Right renal pelvis (tissue), 4 donors: ENCODE measurements at places on chromosomes 12 and 14. TPM values are rescaled to one million over a fixed set of nuclear protein-coding genes. Genes with fewer than 3 reads are reported as not detected.

DNA sequence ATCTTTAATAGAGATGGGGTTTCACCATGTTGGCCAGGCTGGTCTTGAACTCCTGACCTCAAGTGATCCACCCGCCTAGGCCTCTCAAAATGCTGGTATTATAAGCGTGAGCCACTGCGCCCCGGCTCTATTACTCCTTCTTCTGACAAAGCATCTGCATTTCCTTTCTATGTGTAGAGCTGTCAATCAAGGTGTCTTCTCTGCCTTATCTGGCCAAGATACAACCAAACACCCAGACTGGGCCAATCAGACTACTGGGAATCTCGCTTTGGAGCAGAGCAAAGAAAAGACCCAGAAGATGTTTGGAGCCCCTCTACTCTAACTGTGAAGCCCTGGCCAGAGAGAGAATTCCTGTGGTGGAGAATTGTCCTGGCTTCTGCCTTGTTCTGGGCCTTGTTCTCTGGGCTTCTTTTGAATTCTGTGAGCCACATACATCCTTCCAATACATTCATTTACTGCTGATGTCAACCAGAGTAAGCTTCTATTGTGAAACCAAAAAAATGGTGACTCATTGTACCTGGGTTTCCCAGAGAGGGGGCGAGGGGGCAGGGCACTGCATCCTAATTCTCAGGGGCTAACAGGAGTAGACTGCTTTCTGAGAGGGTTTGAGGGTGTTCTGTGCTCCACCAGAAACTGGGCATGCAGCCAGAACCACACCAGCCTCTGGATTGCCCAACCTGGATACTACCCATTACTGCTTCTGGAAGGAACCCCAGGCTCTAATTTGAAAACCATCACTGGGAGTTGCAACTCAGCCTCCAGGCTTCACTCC, 18.8 kb upstream of the FLVCR2 start:
- no peak for DNase-seq

DNA sequence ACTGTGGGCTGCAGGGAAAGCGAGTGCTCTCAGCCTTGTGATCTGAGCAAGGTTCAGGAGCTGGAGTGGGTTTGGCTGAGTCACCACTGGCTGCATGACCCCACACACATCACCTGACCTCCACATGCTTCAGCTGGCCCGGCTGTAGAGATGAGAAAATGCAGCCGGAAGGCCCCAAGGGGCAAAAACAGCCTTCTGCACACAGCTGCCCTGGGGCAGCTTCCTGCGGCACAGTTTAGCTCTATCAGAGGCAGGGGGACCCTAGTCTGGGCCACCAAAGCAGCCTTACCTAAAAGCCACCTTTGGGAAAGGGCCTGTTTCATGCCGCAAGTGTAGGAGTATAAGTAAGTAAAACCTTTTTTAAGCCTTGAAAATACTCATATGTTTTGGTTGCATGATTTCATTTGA, 123.3 kb downstream of the SSPN start:
- DNase-seq = no peak

GRCh38 chr14:73203527-73203926, 33.8 kb upstream of the PAPLN start:
- no peak for DNase-seq

DNA sequence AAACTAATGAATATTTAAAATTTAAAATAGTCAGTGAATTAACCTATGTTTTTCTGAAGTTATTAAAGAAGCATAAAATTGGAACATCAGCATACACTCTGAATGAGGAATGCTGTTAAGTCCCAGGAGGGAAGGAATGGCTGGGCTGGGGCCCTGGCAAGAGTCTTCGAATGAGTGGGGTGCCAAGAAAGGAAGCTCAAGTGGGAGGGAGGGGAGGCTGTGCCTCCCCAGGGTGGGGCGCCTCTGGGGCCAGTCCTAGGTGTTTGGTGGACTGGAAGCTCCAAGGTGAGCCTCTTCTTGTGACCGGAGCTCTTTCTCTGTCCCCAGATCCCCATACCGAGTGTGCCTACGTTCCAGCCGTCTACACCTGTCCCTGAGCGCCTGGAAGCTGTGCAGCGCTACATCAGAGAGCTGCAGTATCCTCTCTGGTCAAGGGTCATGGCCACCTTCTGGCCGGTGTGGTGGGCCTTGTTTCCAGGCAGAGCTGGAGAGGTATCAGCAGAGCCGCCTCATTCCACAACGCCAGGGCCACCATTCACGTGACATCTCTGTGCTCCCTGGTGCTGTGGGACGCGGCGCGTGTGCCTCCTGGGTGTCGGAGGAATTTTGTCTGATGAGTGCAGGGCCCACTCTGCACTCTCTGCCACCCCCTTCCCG, 8.5 kb downstream of the VASH1 start:
- no peak for DNase-seq

DNA sequence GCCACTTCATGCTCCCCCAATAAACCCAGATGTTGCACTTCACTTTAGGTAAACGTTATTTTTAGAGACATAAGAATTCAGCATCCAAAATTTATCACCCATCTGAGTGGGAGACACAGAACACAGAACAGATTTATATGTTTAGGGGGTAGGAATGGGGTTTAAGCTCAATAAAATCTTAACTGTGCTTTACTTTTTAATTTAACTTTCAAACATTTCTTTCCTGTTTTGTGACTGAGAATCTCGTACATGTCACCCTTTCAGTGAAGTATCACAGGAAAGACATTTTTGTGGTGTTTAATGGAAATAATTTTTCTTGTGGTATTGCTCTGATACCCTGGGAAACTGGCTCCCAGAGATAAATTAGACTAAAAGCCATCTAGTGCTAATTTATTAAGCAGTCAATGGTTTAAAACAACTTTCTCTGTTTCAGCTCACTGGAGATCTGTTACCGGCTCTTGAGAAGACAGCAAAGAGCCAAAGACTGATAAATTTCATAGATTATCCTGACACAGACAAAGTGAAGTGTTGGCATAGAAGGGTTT, 148.0 kb upstream of the BMP4 start:
- no peak for DNase-seq

The MGP gene
- 41.2 TPM for polyA plus RNA-seq

The FAR2 gene
- 44.9 TPM for polyA plus RNA-seq

GRCh38 chr12:62681306-62681705, 214.7 kb downstream of the MON2 start:
- DNase-seq = no peak

DNA sequence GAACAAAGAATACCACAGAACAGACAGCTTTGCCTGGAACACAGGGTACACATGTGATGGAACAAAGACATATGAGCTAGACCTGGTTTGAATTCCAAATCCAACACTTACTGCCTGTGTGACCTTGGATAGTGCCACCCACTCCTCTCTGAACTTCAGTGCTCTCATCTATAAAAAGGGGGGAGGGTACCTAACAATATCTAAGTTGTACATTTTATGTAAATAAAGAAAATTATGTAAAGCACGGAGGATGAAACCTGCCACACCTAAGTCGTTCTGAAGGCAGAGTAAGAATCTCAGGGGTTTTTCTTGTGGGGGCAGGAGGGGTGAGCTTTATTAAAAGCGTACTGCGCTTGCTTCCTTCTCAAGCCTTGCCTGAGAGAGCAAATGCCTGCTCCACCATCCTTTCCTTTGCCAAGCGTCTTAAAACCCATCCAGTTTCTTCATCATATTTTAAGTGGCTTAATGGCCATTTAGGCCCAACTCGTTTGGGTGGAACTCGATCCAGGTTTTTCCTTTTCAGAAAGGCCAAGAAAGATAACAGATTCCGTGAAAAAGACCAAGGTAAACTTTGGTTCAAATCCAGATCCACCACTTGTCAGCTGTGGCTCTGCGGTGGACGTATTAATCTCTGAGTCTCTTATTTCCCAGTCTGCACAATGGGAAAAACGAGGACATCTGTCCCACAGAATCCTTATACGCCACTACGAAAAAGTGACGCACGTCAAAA, 946 bp downstream of the DDX24 start:
- no peak for DNase-seq

GRCh38 chr12:67697443-67697842, 48.9 kb downstream of the DYRK2 start:
- DNase-seq = no peak

The GRIN2B gene
- polyA plus RNA-seq = 1.2 TPM

DNA sequence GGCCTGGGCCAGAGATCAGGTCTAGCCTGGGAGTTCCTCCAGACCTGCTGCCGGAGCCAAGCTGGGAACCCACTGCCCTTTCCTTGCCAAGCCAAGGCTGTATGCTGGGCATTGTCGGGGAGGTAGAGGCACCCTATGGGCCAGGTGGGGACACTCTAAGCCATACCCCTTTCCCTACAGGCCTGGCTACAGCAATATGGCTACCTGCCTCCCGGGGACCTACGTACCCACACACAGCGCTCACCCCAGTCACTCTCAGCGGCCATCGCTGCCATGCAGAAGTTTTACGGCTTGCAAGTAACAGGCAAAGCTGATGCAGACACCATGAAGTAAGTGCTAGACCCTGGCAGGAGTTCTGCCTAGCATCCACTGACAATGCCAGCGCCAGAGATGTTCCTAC, 4.9 kb downstream of the MMP14 start:
- no peak for DNase-seq

The SLC38A1 gene
- 73.2 TPM for polyA plus RNA-seq

DNA sequence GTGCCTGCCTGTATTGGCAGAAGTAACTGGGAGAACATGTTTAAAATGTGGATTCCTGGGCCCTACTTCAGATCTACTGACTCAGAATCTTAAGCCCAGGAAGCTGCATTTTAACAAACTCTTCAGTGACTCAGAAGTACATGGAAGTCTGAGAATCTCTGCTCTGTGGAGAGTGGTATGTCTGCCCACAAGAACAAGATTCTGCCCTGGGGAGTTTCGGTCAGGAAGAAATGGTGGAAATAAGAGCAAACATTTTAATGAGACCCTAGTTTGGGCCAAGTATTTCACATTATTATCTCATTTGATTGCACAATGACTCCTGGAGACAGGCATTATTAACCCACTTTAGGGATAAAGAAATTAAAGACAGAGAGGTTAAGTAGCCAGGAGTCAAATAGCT, 8.2 kb downstream of the ALDH1L2 start:
- DNase-seq = no peak

DNA sequence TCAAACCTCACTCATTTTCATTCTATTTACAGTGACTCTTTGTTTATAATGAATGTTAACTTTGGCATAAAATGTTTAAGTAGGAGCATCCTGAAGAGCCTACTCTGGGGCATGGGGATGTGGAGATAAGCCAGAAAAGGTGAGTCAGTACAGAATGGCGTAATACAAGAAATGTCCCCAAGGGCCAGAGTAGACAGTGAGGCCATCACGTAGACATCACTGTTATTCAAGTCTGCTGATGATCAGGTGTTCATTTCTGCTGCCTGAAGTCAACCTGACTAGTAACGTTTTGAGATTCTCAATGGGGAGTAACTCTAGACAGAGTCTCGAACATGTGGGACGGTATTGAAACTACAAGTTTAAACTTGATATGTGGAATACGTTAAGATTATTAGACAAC, 47.6 kb upstream of the PKP2 start:
- no peak for DNase-seq

GRCh38 chr12:45458238-45458637, 242.3 kb downstream of the ANO6 start:
- no peak for DNase-seq

- DNase-seq = no peak
These were observed 121.7 kb downstream of the CCER1 start for GRCh38 chr12:90833228-90833627.

The HOTAIR gene
- 1.0 TPM for polyA plus RNA-seq

DNA sequence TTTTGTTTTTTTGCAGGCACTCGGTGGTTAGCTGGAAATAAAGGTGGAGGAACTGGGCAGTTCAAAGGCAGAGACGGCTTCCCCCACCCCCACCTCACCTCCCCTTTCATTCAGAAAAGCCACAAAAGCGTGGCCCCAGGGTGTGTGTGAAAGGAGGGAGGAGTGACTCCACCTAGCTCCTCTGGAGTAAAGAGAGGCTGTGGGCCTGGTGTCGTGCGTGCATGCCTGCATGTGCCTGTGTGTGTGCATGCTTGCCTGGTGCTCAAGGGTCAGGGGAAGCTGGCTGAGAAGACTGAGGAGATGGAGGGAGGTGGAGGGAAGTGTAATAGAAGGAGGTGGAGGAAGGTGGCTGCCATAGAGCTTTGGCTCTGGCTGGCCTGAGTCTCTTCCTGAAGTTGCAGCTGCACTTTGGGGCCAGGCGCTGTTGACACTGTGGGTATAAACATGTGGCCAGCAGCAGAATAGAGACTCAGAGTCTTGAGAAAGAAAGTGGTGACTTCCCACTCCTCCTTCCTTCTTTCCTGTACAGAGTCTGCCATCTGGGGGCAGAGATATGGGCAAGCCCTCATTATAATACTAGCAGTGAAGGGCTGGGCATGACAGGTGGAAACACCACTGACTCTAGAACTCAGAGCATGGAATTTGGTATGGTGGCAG, 36.9 kb upstream of the SINHCAF start:
- no peak for DNase-seq

The INSM2 gene
- not detected for polyA plus RNA-seq

The CDK2 gene
- polyA plus RNA-seq = 64.6 TPM

The ADGRD1 gene
- polyA plus RNA-seq = 18.6 TPM

DNA sequence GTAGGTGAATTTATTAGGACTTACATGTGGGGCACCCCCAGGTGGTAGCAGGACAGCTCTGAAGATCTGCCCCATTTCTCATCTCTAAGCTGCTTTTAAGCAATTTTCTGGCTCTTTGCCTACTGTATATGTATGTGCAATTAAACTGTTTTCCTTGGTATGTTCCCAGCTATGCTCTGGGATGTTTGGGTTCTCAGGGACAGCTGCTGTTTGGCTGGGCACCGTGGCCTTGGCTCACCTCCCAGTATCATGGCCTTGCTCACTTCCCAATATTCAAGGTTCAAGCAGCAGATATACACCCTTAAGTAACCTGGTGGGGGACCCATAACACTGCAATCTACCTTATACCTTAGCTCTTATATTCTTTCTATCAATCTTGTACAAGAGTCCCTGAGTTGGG, 53.7 kb upstream of the KITLG start:
- no peak for DNase-seq

DNA sequence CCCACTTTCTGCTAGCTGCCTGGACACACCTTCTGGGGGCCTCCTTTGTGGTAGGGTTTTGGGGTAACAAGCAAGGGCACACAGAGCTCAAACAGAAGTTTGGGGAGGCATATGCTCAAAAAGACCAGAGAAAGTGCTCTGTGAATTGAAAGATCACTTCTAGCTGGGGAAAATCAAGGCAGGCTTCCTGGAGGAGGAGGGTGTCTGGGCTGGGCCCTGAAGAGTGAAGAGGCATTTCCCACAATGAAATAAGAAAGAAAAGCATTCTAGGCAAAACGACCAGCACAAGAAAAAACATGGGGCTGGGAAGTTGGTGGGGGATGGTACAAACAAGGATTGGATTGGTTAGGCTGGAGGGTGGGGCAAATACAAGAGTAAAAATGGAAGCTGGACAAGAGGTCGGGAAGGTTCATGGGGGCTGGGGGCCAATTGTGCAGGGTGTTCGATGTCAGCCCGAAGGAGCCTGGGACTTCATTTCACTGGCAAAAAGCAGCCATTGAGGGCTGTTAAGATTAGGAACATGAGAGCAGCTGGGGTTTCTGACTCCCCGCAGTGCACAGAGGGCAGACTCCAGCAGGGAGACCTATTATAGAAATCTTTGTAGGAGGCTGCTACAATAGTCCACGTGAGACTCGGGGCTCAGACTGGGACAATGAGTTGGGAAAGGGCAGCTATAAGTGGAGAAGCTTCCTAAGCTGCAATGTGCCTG, 51.5 kb upstream of the CMKLR1 start:
- no peak for DNase-seq
